ENCODE measurements at places on chromosomes 5 and 9. TPM values are rescaled to one million over a fixed set of nuclear protein-coding genes. Genes with fewer than 3 reads are reported as not detected.

Gene CHSY3
- total RNA-seq: 12.4 TPM

Gene MARCHF3
- 3.5 TPM for total RNA-seq

Gene MAP1B
- 164 TPM for total RNA-seq

Gene SLC2A8
- 5.4 TPM for total RNA-seq

Gene ZDHHC21
- 10.6 TPM for total RNA-seq

Gene MTAP
- total RNA-seq: 35.9 TPM

Gene BARHL1
- not detected for total RNA-seq

GRCh38 chr9:18821788-18822187 is 211.2 kb downstream of the SAXO1 start:
- no peak overlapping the region for H3K27ac ChIP-seq
- DNase-seq: no peak
- no peak overlapping the region for H3K4me3 ChIP-seq
- H3K36me3 ChIP-seq: peaks cover 80% of the 10 kb centered on the region

- no peak overlapping the region for H3K4me3 ChIP-seq
- no peak for DNase-seq
- H3K27ac ChIP-seq: no peak overlapping the region
- H3K36me3 ChIP-seq: no peaks in the 10 kb centered on the region
- peaks cover 13% of the 10 kb centered on the region for H3K4me1 ChIP-seq
Observed at GRCh38 chr9:97243606-97244005, 63.9 kb upstream of the CCDC180 start.

- no peaks in the 10 kb centered on the region for H3K27me3 ChIP-seq
- H3K4me1 ChIP-seq: no peaks in the 10 kb centered on the region
- no peak for DNase-seq
- H3K27ac ChIP-seq: no peak overlapping the region
Observed at GRCh38 chr9:101705135-101705661, 33.2 kb downstream of the GRIN3A start.

DNA sequence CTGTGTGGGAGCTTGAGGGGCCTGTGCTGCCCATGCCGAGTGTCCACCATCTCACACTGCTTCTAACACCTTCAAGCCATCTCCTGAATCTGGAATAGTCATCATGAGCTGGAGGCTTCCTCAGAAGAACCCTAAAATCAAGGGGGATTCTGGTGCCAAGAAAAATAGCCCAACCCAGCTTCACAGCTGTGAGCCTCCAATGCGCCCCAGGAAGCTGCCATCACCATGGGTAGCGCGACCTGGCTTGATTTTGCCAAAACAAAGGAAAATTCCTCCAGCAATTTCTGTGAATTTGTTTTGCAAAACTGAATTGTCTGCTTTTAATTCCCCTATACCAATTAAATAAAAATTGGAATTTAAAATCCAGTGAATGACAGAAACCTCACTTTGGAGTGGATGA is 6.2 kb upstream of the TIFAB start:
- no peaks in the 10 kb centered on the region for H3K36me3 ChIP-seq
- peaks cover 34% of the 10 kb centered on the region for H3K4me1 ChIP-seq
- H3K27me3 ChIP-seq: peaks cover 6% of the 10 kb centered on the region
- DNase-seq: no peak
- H3K27ac ChIP-seq: no peak overlapping the region

GRCh38 chr5:71924980-71925379 is 182.3 kb upstream of the MAP1B start:
- H3K4me3 ChIP-seq: no peak overlapping the region
- H3K36me3 ChIP-seq: no peaks in the 10 kb centered on the region
- peaks cover 2% of the 10 kb centered on the region for H3K27me3 ChIP-seq
- no peak for DNase-seq
- H3K4me1 ChIP-seq: peaks cover 27% of the 10 kb centered on the region

- H3K4me1 ChIP-seq: no peaks in the 10 kb centered on the region
- no peak overlapping the region for H3K27ac ChIP-seq
- no peaks in the 10 kb centered on the region for H3K36me3 ChIP-seq
- peaks cover 29% of the 10 kb centered on the region for H3K27me3 ChIP-seq
- no peak for DNase-seq
Observed at GRCh38 chr5:139955616-139956273, 87.4 kb downstream of the NRG2 start.

DNA sequence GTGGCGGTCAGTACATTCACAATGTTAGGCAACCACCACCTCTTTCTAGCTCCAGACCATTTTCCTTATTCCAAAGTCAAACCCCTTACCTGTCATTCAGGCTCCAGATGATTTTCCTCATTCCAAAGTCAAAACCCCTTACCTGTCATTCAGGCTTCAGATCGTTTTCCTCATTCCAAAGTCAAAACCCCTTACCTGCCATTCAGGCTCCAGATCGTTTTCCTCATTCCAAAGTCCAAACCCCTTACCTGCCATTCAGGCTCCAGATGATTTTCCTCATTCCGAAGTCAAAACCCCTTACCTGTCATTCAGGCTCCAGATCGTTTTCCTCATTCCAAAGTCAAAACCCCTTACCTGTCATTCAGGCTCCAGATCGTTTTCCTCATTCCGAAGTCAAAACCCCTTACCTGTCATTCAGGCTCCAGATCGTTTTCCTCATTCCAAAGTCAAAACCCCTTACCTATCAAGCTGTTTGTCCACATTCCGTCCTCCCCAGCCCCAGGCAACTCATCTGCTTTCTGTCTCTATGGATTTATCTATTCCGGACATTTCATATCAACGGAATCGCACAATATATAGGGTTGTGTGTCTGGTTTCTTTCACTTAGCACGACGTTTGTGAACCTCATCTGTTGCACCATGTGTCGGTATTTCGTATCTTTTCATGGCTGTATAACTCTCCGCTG is 5.2 kb downstream of the PLEKHG4B start:
- no peak overlapping the region for H3K27ac ChIP-seq
- no peaks in the 10 kb centered on the region for H3K4me1 ChIP-seq

- no peaks in the 10 kb centered on the region for H3K4me1 ChIP-seq
- no peak overlapping the region for H3K27ac ChIP-seq
- DNase-seq: peak; percentile 85
- no peaks in the 10 kb centered on the region for H3K27me3 ChIP-seq
- no peak overlapping the region for H3K4me3 ChIP-seq
Observed at GRCh38 chr5:40716000-40716399, 36.3 kb downstream of the PTGER4 start.

DNA sequence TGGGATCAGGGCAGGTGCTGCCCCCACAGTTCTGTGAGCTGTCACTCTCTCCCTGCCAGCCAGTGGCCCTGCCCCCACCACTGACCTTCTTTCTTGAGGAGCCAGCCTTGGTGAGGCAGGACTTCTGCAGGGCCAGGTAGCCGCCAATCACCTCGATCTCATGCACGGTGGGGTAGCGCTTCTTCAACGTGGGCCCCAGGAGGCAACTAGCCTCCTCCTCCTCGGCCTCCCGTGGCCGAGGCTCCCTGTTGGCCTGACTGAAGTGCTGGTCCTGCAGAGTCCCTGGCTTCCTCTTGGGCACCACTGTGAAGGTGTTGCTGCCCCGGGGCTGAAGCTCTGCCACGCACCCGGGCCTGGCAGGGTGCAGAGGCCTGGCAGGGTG is 1.6 kb downstream of the TPRN start:
- H3K27ac ChIP-seq: no peak overlapping the region
- H3K4me3 ChIP-seq: peak overlapping the region; percentile 70
- peaks cover 23% of the 10 kb centered on the region for H3K4me1 ChIP-seq
- no peaks in the 10 kb centered on the region for H3K36me3 ChIP-seq

GRCh38 chr5:31758803-31759425 is 120.0 kb downstream of the PDZD2 start:
- no peaks in the 10 kb centered on the region for H3K36me3 ChIP-seq
- peaks cover 17% of the 10 kb centered on the region for H3K27me3 ChIP-seq
- DNase-seq: no peak
- H3K4me3 ChIP-seq: no peak overlapping the region

DNA sequence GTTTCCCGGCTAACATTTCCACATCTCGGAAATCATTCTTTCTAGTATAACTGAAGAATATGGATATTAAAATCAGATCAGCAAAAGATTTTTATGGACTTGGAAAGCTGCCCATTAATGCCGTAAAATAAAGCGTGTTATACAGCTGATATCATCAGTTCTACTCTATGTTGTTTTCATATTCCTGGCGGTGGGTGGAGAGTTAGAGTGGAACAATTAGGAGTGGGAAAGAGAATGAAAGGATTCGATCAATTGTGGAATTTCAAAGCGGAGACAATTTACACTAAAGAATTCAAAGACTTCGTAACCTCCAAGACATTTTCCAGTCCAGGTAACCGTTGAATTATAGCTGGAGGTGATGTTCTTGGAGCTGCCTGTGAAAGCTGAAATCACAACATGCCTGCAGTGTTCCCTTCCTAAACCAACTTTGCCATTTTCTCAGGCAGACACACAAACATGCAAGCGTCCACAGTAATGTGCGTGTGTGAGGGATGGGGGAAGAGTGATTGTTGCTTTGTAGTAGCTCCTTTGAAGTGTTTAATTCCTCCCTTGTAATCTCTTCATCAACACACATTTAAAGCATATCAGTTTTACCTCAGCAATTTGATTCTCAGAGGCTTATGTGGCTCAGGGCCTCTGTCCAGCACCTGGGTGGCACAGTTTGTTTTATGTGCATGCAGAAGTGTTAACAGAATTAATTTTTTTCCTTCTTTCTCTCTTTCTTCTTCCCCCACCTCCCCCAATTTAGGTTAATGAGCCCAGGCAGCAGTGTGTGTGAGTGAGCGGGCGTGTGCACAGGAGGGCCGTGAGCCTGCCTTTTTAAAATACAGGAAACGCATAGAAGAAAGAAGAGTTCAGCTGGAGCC is 544.1 kb downstream of the RAB3C start:
- H3K4me1 ChIP-seq: peaks cover 35% of the 10 kb centered on the region
- H3K27me3 ChIP-seq: no peaks in the 10 kb centered on the region
- DNase-seq: no peak
- H3K4me3 ChIP-seq: peak overlapping the region; percentile 34
- H3K27ac ChIP-seq: peak overlapping the region; percentile 97

DNA sequence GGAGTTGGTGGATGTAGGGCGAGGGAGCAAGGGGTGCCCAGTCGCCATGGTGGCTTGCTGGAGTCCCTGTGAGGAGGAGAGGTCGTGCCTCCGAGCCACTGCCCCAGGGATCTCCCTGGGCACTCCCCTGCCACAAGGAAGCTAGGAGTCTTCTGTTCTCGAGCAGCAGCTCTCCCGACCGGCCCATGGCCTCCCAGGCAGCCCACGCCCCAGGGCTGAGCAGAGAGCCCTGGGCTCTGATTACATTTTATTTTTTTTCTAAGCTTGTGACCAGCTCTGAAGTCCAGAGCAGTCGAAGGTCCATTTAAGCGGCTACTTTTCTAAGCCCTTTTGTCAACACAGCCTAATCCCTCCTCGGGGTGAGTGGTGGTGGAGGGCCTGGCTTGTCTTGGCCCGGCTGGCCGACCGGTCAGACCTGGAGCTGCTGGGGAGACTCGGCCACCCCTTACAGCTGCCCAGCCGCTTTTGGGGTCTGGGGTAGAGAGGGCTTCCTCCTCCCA is 2.1 kb downstream of the RXRA start:
- DNase-seq: peak; percentile 96
- H3K4me1 ChIP-seq: peaks cover 42% of the 10 kb centered on the region
- H3K36me3 ChIP-seq: no peaks in the 10 kb centered on the region
- no peaks in the 10 kb centered on the region for H3K27me3 ChIP-seq
- peak overlapping the region; percentile 85 for H3K27ac ChIP-seq

GRCh38 chr5:149938279-149938678 is 6.3 kb downstream of the PDE6A start:
- peaks cover 35% of the 10 kb centered on the region for H3K4me1 ChIP-seq
- H3K27ac ChIP-seq: peak overlapping the region; percentile 79
- H3K27me3 ChIP-seq: no peaks in the 10 kb centered on the region
- H3K4me3 ChIP-seq: no peak overlapping the region
- DNase-seq: no peak
- no peaks in the 10 kb centered on the region for H3K36me3 ChIP-seq

- no peak overlapping the region for H3K27ac ChIP-seq
- no peak for DNase-seq
- H3K4me3 ChIP-seq: no peak overlapping the region
- no peaks in the 10 kb centered on the region for H3K36me3 ChIP-seq
- peaks cover 9% of the 10 kb centered on the region for H3K4me1 ChIP-seq
- no peaks in the 10 kb centered on the region for H3K27me3 ChIP-seq
Observed at GRCh38 chr9:121222524-121223171, 21.0 kb upstream of the RAB14 start.

GRCh38 chr9:87840134-87840533 is 42.5 kb upstream of the SPATA31E1 start:
- no peak overlapping the region for H3K4me3 ChIP-seq
- no peaks in the 10 kb centered on the region for H3K36me3 ChIP-seq
- H3K27ac ChIP-seq: no peak overlapping the region

- DNase-seq: no peak
- H3K4me3 ChIP-seq: no peak overlapping the region
- no peaks in the 10 kb centered on the region for H3K36me3 ChIP-seq
Observed at GRCh38 chr9:87236546-87236945, 261.1 kb upstream of the DAPK1 start.

- H3K4me3 ChIP-seq: no peak overlapping the region
- H3K27ac ChIP-seq: no peak overlapping the region
- peaks cover 6% of the 10 kb centered on the region for H3K27me3 ChIP-seq
Observed at GRCh38 chr5:60833520-60833919, 10.5 kb downstream of the ELOVL7 start.

DNA sequence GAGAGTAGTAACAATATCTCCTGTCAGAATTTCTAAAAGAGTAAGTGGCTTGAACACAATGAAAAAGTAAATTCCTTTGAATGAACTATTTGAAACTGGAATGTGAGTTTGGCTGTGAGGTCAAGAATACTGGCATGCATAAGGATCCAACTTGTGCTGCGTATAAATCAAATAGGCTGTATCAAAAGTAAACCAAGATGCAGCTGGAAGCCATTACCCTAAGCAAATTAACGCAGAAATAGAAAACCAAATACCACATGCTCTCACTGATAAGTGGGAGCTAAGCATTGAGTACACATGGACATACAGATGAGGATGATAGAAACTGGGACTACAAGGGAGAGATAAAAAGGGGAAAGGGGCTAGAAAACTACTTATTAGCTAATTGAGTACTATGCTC is 24.0 kb upstream of the SRFBP1 start:
- H3K27ac ChIP-seq: no peak overlapping the region
- H3K36me3 ChIP-seq: no peaks in the 10 kb centered on the region
- no peak for DNase-seq
- no peak overlapping the region for H3K4me3 ChIP-seq
- H3K4me1 ChIP-seq: no peaks in the 10 kb centered on the region
- no peaks in the 10 kb centered on the region for H3K27me3 ChIP-seq

Data from osteoblast (primary cell).